ENCODE measurements at places on chromosomes 3 and 15.

GRCh38 chr3:13013994-13014754 lies 59.1 kb downstream of the IQSEC1 start:
- DNase-seq = no peak

DNA sequence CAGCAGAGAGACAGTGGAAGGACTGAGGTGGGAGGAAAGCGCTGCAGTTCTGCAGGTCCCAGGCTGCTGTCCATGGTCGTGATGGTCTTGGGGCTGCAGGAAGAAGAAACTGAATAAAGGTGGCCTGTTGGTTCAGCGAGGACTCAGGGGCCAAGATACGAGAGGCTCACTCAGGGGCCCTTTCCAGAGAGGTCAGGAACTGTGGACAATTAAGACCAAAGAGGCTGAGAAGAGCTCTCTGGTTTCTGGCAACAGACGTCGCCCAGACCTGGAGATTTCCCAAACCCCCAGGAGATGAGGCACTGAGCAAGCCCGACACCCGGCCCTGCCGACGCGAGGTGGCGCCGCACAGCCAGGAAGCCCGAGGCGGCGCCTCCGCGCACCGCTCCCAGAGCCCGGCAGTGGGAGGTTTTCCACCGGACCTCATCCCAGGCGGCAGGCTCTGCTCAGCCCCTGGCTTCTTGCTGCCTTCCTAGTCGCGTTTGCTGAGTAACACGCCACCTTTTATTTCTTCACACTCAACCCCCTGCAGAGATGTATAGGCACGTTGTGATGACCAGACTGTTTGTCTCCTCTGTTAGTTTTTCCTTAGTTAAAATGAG lies 56.4 kb upstream of the ARRDC4 start:
- DNase-seq = peak; percentile 70

DNA sequence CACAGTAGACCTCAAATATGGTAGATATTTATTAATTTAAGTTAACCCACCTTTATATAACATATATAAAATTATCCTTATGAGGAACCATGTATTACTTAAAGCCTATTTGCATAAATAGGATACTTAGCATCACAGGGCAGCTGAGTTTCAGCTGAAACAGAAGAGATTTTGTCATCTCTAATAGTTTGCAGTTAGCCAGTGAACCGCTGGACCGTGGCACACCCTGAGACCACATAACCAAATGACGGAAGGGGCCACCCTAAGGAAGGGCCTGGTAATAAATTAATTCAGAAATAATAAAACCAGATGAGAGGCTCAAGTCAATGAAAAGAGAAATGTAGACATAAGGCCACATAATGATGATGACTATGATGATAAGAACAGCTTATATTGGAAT lies 107.7 kb downstream of the MYO5A start:
- no peak for DNase-seq

- no peak for DNase-seq
Measured at GRCh38 chr3:49119439-49119838, 1.2 kb downstream of the USP19 start.

- no peak for DNase-seq
Measured at GRCh38 chr3:133825969-133826727, 20.5 kb downstream of the SRPRB start.

GRCh38 chr3:108489776-108490175 lies 20.6 kb downstream of the MYH15 start:
- DNase-seq = peak; percentile 58

DNA sequence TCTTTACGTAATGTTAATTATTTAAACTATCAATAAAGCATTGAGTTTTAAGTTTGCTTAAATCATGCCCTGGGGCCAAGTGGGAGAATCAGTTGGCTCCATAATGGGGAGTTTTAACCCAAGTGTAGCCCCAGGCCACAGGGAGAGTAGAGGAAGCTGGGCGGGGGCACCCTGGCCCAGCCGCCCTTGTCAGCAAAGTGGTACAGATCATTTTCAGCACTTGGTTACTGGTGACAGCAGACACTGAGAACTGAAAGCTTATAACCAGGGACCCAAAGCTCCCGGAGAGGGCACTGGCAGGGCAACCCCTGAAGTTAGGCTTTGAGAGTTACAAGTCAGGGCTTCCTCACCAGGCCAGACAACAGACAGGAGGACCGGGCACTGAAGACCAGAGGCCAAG lies 90.6 kb downstream of the SEMA5B start:
- no peak for DNase-seq

DNA sequence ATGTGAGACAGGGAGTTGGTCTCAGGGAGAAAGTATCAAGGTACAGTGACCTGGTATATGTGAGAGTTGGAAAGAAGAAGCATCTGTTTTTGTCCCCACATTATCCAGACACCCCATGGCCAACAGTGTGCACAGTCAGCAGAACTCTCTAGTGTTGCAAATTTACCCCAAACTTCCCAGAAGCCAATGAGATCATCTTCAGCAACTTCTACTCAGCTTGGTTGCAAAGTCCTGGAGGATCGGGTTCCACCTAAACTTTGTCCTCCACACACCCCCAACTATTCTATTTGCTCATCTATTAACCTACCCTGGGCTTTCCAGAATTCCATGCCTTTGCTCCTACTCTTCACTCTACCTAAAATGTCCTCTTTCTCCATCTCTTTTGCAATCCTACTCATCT lies 15.7 kb downstream of the RBSN start:
- DNase-seq = no peak

- DNase-seq = no peak
Measured at GRCh38 chr3:176403531-176403930, 793.8 kb downstream of the TBL1XR1 start.

- DNase-seq = peak; percentile 25
Measured at GRCh38 chr3:146218880-146219866, 31.7 kb downstream of the PLSCR4 start.

GRCh38 chr15:82646250-82647044 lies 716 bp downstream of the CPEB1 start:
- no peak for DNase-seq

GRCh38 chr15:39244776-39245175 lies 336.1 kb upstream of the THBS1 start:
- DNase-seq = no peak

- DNase-seq = no peak
Measured at GRCh38 chr3:161266731-161267150, 45.6 kb downstream of the NMD3 start.

DNA sequence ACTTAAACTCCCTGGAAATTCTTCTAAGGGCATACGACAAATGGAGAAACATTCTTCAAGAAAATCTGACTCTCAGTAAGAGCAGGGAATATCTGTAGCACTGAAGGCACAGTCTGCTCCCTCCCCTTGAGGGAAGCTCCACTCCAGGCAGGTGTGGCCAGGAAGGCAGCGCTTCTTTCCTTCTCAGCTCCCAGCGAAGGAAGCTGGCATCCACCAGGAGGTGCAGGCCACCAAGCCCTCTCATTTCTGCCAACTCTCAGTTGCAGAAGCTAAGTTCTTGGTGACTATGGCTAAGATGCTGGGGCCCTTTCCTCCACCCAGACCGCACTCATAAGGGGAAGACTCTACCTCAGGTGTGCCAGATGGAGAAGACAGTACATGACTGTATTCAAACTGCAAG lies 37.7 kb upstream of the SLC41A3 start:
- no peak for DNase-seq

DNA sequence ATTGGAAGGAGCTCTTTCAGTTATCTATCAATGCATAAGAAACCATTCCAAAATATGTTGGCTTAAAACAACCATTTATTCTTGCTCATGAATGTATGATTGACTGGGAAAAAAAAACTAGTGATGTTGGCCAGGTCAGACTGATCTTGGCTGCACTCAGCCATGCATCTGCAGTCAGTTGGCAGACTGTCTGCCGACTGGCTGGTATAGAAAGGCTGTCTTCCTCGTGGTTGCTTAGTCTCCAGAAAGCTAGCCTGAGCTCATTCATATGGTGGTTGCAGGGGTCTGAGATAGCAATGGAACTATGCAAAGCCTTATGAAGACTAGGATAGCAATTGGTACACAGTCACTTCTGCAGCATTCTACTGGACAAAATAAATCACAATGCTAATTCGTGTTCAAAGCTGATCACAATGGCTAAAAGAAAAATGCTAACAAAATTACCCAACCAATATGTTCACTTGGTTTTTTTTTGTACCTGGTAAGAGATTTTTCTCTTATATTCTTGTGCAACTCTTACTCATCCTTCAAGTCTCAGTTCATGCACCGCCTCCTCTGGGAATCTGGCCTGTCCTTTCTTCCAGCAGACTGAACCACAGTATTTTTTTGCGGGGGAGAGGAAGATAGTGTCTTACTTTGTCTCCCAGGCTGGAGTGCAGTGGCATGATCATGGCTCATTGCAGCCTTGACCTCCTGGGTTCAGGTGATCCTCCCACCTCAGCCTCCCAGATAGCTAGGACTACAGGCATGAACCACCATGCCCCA lies 126.8 kb downstream of the KCNAB1 start:
- no peak for DNase-seq

DNA sequence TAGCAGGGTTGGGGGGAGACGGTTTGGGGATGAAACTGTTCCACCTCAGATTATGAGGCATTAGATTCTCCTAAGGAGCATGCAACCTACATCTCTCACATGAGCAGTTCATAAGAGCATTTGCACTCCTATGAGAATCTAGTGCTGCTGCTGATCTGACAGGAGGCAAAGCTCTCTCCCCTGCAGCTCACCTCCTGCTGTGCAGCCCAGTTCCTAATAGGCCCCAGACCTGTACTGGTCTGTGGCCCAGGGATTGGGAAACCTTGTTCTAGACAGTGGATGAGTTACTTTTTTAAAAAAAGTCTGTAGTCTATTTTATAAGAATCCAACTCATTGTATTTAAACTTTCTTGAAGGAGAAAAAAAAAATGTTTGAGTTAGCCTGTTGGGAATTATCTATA lies 100.0 kb downstream of the HHLA2 start:
- peak; percentile 27 for DNase-seq

DNA sequence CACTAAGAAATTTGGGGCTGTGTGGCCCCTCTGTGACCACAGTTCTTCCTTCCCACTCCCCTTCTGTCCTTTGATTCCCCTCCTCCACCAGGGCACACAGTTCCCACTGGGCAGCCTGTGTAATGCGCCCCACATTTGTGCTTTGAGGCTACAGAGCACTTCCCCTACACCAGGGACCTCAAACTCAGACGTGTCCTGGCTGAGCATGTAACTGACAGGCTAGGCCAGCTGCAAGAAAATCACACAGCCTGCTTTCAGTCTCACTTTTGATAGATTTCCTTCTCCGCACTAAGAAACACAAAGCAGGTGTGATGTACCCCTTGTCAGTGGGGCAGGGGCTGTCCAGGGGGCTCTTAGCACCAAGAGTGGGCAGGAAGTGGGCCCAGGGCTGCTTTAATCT lies 29.6 kb downstream of the PRKCD start:
- DNase-seq = no peak

DNA sequence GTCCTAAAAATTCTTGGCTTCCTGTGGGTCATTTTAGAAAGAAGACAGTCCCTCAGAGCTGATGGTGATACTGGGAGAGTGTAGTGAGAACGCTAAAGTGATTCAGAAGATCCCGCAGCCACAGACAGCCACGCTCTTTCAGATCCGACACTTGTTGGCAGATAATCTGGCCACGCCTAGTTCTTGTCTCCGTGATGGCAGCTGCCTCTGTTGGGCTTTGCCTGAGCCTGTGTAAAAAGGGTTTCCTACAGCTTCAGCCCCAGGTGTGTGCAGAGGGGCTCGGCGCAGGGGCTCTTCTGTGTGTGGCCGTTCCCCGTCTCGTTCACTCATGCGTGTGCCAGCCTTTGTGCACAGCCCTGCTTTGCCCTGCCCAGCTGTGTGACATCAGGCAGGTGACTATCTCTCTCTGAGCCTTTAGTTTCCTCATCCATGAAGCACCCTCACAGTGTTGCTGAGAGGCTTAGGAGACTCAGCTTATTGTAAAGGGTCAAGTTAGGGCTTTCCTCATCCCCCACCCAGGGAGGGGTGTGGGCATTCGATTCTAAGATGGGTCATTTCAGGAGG lies 6.3 kb downstream of the IRAK2 start:
- no peak for DNase-seq

DNA sequence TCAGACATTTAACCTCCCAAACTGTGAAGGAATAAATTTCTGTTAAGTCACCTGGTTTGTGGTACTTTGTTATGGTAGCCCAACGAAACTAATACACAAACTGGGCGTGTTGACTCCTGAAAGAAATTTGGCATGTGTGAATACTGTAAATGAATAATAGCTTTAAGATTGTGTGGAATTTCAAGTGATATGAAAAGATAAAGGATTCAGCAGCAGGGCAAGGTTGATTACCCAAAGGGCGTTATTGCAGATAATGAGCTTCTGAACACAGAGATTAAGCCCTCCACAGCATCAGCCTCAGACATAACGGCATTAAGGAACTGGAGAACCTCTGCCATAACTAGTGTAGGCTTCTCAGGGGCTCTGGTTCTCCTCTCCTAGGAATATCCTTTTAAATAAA lies 451.5 kb upstream of the NECTIN3 start:
- DNase-seq = no peak

DNA sequence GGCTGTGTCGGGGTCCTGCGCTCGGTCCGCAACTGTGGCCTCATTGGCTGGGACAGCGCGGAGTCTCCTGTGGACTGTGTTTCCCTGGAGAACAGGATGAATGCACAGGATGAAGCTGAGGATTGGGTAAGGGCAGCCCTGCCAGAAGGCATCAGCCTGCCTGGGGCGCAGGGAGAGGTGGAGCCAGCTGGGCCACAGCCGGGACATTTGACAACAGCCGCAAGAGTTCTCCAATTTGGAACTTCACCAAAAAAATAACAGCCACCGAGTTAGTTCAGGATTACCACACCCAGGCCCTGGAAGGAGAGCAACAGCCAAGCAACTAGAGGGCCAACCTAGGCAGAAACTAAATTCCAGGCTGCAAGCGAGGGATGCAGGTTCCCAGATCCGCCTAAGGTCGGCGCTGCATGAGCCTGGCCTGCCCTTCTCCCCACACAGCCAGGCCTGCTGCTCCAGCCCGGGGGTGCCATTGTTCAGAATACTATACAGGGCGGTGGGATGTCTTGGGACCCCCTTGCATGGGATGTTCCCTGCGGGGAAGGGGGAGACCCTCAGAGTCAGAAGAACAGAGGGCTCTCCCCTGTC lies 229.3 kb downstream of the OCA2 start:
- DNase-seq = no peak

GRCh38 chr3:29335438-29335837 lies 54.6 kb downstream of the RBMS3 start:
- DNase-seq = no peak

GRCh38 chr15:75545064-75545463 lies 34.1 kb downstream of the PTPN9 start:
- DNase-seq = no peak

DNA sequence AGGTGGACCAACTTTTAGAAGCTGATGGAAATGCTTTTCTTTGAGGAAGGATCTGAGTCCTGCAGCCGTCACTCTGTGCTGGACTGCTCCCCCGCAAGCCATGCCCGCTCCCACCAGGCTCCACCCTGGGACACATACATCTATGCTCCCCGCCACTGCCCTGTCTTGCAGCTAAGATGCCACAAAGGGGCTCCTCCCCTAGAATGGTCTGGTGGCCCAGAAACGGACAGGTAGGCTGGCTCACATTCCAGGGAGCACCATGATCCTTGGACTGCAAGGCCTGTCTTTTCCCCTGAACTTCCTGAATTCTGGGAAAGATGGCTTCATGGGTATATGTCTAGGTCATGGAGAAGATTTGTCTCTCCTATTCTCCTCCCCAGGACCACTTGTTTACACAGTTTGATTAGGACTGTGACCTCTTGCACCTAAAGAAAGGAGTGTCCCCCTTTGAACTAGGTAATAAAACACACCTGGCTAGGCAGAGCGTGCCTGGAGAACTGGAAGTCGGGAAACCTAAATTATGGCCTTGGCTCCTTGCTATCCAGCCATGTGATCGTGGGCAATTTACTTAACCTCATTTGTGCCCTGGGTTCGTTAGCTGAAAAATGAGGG lies 220.9 kb upstream of the BHLHE40 start:
- no peak for DNase-seq

All from NB4 (cell line).